Foreskin keratinocyte (primary cell): ENCODE measurements at places on chromosomes 13 and 19.

DNA sequence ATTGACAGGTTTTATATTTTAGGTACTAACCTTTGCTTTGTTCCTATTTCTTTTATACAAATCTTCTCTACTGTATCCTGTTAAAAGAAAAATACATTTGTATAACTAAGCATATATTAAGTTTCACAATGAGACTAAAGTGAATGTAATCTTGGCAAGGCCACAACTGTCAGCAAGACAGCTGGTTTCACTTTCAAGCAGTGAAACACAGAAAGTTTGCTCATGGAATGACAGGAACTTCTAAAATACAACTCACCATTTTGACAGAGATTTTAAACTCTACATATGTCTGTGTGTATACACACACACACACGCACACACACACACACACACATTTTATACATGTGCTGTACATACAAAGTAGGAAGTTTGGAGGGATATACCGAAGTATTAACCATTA is 53.3 kb downstream of the PARP4 start:
- no peak for DNase-seq

GRCh38 chr13:90502153-90502552 is 845.3 kb upstream of the MIR17HG start:
- no peak for DNase-seq

- no peak for DNase-seq
These were observed 571 bp upstream of the DHRS12 start for GRCh38 chr13:51804295-51805172.

DNA sequence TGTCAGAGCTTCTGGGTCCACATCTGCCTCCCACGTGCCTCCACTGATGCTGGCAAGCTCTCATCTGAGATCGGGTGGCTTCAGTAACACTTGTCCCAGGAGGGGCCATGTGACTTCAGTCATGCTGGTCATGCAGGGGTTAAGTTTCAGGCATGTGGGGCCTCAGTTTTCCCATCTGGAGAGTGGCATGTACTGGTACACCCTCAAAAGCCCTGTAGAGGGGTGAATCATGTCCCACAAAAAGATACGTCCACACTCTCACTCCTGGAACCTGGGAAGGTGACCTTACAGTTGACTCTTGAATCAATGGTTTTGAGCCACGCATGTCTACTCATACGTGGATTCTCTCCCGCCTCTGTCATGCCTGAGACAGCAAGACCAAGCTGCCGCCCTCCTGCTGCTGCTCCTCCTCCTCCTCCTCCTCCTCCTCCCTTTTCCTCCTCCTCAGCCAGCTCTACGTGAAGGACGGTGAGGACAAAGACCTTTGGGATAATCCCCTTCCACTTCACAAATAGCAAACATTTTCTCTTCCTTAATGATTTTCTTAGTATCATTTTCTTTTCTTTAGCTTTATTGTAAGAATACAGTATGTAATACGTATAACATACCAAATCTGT is 53.7 kb downstream of the COMP start:
- no peak for DNase-seq

DNA sequence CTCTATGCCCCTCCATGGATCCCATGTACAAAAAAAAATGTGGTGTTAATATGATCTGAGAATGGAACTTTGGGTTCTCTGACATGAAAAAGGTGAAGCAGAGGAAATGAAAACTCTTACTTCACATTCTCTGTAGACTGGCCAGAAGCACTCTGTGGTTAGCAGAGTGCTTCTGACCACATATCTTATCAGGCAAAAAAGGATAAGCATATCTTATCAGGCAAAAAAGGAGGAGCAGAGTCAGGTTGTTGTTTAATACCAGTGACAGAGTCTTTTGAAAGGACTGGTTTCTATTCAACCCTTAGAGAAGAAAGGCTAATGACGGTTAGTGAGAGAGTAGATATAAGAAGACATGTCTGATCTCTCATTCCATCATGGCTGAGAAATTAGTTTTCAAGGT is 1404.8 kb downstream of the SLITRK1 start:
- no peak for DNase-seq
